ENCODE measurements at places on chromosomes 13 and 19.

DNA sequence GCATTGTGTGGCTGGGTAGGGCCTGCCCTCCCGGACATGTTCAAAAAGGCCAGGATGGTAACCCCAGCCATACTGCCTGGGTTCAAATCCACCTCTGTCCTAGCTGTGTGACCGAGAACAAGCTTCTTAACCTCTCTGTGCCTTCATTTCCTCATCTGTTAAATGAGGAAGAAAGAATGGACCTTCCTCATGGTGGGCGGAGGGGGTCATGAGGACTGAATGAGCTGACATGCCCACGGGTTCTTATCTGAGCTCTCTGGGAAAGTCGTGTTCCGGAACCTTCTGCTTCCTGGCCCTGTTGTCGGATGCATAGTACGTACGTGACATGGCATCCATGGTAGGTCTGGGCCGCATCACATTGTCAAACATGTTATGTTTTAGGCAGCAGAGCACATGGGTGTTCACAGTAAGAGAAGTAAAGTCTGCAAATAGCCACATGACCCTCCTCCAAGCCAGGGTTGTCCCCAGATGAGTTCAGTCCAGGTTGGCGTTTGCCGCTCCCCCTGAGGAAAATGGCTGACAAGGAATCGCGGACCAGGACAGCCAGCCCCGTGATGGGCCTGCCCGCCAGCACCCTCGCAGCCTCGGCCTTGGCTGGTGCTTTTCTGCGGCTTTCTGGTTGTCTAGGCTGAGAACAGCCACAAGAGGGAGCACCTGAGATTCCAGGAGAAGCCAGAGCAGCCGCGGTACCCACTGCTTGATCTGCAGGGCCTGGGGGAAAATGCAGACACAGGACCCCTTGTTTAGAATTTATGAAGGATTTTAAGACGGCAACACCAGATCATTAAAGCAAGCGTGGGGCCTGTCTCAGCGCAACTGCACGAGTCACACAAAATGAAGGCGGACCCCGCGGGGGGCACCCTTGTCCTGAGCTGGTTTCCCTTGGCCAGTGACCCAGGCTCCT is 2.4 kb upstream of the NTN5 start:
- DNase-seq, result peak; percentile 74

- DNase-seq, result no peak
These were observed 33.4 kb downstream of the STARD13 start for GRCh38 chr13:33252135-33252534.

DNA sequence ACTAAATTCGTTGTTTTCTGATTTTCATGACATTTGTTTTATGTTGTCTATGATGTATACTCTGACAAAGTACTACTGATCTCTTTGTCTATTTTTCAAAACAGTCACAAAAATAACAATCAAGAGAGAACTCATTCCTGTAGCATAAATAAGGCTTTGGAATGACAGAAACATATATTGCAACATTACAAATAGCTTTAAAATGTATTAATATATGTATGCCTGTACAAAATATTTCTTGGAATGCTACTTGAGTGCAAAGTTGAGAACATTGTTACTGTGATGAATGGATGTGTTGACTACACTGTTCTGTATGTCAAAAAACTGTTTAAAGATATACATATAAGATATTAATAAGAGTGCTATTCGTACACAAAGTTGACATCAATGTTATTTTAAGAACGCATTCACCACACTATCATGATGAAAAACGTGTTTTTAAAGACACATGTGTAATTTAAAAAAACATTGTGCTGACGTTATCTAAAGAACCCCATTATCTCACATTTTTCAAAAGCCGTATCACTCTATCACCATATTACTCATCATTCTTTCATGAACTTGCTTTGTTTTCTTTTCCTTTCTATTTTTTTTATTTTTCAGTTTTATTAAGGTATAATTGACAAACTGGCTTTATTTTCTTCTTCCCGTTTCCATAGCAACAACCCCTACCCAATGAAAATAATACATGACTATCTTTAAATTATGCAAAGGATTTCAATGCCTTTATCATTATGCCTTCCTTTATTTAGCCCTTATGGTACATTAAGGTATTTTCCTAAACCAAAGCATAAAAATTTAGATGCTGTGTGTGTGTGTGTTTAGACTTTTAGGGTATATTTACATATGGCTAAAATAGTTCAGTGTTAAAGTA is 918.8 kb downstream of the SLITRK1 start:
- DNase-seq, result no peak

- DNase-seq, result no peak
These were observed 5.5 kb downstream of the TPRX1 start for GRCh38 chr19:47798904-47799266.

- DNase-seq, result no peak
These were observed 22.8 kb upstream of the NDUFS7 start for GRCh38 chr19:1360818-1361461.

DNA sequence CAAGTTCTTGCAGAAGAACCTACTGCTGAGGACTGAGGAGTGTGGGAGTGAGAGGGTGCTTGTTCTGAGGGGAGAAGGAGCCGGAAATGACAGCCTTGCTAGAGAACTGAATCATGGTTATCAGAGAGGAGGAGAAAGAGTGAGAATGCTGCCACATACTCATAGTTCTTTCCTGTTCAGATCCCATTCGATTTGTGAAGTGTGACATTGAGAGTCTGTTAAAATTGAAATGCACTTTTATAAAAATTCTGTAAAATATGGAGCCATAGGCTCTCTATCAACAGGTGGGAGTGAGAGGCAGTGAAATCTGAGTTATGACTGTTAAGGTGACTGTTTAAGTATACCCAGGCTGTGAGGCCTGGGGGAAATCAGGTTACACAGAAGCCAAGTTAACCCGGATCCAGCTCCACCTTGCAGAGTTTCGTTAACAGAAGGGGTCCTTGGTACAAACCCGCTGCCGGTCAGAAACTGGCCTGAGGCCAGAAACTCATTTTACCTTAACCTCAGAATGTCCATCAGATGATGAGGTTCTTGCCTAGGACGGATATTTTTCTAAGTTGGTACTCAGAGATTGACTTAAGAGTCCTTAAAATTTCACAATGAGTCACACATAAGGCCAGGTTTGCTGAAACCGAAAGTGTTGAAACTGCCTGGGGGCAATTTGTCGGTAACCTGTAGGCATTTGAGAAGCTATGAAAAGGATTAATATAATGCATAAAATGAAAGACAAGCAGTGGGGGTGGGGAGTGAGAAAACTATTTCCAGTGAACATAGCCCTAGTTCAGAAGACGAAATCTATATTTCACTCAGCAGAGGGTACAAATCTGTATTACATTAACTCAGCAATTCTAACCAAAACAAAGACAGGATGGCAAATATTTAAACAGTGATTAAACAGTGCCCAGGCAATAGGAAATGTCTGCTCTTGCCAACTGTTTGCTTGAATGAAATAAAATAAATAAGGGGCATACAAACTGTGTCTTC is 350.5 kb downstream of the KCNRG start:
- peak; percentile 51 for DNase-seq

- DNase-seq, result no peak
These were observed 403.8 kb downstream of the SLITRK5 start for GRCh38 chr13:88074794-88075510.

- no peak for DNase-seq
These were observed 9.6 kb upstream of the NOTCH3 start for GRCh38 chr19:15210323-15210781.

- no peak for DNase-seq
These were observed 61.2 kb downstream of the MYH14 start for GRCh38 chr19:50264483-50265186.

DNA sequence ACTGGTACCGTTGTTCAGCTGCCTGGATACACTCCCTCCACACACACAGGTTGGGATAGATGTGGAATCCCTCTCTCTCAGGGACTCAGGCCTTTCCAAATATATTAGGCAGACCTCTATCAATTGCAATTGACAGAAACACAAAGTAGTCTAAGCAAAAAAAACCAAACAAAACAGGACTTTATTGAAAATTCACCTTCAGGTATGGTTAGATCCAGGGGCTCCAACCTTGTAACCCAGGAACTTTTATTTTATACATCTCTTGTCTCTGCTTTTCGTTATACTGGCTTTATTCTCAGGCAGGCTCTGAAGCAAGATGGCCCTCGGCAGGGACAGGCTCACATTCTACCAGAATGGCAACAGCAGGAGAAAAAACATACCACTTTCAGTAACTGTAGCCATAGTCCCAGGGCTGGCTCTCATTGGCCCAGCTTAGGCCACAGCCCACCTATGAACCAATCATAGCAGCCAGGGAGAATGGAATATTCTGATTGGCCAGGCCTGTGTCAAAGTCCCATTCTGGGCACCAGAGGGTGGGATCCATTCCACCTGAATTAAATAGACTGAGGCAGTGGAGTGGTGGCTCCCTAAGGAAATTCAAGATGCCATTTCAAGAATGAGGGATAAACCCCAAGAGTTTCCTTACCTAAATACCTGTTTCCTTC is 13.1 kb upstream of the CEACAM19 start:
- no peak for DNase-seq

DNA sequence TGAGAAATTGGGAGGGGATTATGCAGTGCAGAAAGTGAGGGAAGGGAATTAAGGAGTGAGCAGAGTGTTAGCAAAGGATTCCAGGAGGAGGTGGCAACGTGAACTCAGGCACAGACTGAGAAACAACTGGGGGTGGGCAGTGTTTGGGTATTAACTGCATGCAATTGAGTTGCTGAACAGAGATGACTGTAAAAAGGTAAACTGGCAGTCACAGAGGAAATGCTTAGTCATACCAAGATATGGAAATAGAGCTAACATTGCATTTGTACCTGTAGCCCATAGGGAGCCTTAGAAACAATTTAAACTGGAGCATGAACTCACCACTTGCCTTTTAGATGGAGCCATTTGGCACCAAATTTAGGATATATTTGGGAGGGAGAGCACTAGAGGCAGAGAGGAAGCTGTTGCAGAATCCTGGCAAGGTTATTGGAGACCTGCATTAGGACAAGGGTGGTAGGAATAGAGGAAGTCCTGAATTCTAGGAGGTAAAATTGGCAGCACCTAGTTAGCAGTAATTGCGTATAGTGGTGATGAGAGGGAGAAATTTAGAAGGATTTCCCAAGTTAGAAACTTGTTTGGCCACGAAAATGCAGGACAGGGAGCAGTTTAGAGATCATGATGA is 100.6 kb upstream of the FRY start:
- DNase-seq, result no peak

DNA sequence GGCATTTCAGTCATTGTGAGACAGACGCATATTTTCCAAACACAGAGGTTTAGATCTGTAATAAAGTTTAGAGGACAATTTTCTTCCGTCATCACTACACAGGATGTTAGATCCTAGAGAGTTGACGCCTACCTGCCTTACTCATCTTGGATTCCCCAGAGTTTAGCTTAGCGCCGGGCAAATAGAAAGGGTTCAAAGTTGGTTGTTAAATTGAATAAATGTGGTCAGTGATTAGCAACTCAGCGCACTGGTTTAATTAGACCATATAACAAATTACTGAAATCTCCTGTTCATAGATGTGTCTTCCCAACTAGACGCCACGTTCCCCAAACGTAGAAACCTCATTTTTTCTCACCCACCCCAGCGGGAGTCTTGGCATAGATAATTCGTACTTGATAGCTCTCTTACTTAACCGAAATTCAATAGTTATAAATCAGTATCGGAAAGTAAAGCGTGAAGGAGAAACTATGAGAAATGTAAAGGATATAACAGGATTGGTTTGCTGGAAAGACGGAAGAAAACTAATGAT is 726 bp upstream of the UFM1 start:
- peak; percentile 35 for DNase-seq

- DNase-seq, result no peak
These were observed 1.7 kb downstream of the B3GLCT start for GRCh38 chr13:31201341-31202031.

DNA sequence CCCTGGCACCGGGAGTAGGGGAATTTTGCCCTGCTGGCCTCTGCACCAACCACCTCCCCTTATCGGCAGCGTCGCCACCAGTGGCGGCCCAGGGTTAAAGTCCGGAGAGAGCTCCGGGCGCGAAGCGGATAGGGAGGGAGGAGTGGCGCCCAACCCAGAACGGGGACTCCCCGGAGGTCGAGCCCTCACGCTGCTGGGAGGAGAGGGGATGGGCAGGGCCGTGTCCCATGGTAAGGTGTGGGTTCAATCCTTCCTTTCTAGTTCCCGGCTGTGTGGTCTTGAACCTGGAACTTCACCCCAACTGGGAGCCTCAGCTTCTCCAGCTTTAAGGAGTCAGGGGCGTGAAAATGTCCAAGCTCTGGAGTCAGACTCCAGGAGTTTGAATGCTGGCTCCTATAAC is 23.3 kb upstream of the BCL3 start:
- no peak for DNase-seq

- DNase-seq, result peak; percentile 18
These were observed 6.0 kb downstream of the RNASEH2B start for GRCh38 chr13:50915565-50915964.

GRCh38 chr13:50599927-50600326 is 243.6 kb downstream of the DLEU7 start:
- no peak for DNase-seq

DNA sequence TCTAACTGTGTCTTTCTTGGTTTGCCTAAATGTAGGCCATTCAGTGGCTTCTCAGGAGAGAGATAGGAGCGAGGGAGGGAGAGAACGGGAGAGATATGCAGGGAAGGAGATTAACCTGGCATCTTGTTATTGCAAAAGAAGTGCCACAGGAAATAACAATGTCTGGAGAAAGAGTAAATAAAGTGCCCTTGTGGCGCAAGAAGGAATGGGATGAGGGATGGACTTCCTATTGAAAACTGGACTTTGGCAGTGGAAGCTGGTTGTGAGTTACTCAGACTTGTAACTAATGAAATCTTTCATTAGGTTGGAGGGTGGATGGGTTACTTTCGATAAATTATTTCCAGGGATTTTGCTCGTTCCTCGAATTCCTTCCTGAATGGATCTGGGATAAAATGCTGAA is 136.1 kb downstream of the LACC1 start:
- no peak for DNase-seq

GRCh38 chr13:80473695-80474094 is 132.8 kb upstream of the SPRY2 start:
- DNase-seq, result no peak

DNA sequence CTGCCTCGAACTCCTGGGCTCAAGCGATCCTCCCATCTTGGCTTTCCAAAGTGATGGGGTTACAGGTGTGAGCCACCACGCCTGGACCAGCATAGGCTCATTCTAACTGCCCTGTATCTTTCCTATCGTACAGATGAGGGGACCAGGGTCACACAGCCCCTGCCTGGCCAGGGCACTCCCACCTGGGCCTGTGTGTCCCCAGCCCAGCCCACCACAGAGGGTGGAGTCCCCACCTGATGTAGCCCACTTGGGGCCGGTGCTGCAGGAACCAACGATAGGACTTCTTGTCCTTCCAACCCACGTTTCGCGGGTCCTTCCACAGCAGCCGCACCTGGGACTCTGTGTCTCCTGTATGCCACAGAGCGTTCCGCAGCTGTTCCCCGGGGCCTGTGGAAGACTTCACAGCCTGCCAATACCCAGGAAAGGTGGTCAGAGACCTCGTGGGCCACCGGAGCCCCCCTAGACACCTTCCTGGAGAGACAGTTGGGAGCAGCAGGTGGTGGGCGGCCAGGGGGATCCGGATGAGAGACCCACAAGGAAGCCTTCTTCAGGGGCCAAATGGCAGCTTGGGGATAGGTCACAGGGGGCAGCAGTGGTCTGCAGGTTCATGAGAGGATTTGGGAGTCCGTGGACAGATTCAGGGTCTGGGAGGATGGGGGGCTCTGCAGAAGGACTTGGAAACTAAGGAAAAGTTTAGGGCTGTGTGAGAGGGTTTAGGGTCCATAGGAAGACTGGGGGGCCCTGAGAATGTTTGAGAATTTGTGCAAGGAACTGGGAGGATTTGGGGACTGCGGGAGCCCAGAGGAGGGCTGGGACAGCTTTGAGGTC is 6.9 kb downstream of the COMP start:
- no peak for DNase-seq

GRCh38 chr13:99086267-99087097 is 108.6 kb upstream of the DOCK9 start:
- DNase-seq, result peak; percentile 80

Data from activated naive CD4-positive, alpha-beta T cell treated with anti-CD3 and anti-CD28 coated beads, Interleukin-2, amount 50 U/mL, for 16 hours (primary cell).